ENCODE measurements at places on chromosomes 6 and 20.
A peak's percentile ranks its signal among the peaks of the same experiment; 100 is the strongest.

DNA sequence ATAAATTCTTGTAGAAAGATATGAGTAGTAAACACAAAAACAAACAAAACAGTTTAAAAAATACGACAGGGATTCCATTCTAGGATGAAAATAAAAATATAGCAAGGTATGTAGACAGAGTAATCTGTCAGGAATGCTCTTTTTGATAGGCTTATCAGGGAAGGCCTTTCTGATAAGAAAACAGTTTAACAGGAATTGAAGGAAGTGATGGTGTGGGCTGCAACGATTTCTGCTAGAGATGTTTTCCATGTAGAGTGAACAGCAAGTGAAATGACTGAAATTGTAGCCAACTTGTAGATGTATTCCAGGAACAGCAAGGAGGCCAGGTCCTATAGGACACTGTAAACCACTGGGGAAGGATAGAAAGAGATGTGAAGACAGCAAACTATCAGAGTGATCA, 689.7 kb upstream of the GJE1 start:
- no peak for DNase-seq

- DNase-seq: no peak
These were observed 35.2 kb downstream of the SLX4IP start for GRCh38 chr20:10470276-10470675.

DNA sequence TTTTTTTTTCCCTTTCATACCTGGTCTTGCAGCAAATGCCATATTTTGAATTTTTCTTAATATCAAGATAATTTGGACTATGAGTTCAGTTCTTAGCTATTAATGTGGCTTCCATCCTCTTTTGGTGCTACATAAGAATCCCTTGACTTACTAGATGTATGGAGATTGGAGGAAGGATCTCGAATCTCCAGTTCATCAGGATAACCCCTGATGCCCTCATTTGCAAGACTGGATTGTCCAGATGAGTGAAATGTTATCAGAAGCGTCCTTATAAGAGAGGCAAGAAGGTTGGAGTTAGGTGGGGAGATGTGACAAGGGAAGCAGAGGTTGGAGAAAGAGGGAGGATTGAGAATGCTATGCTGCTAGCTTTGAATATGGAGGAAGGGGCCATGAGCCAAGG, 499.6 kb upstream of the SYNCRIP start:
- no peak for DNase-seq

DNA sequence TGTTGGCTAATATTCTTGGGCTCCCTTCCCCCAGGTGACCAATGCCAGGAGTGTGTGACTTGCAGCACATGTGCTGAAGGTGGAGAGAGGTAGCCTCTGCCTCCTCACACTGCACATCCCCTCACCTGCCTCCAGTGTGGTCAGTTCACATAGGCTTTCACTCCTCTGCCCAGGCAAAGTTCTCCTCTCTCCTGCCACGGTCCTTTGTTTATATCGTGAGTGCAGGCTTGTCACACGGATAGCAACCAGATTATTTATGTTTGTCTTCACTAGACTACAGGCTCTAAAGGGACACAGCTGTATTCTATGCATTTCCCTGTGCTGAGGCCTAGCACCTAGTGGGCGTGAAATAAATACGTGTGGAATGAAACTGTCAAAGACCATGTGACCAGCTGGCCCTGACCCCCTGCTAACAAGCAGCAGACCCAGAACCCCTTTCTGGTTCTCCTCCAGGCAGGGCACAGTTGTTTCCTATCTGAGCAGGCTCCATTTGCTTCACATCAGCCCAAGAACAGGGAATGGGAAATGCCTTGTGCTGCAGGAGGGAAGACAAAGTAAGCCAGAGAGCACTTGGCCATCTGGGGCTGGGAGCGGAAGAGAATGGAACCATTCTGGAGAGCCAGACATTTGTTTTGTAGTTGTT, 42.3 kb downstream of the UNC5CL start:
- DNase-seq: peak; percentile 82

DNA sequence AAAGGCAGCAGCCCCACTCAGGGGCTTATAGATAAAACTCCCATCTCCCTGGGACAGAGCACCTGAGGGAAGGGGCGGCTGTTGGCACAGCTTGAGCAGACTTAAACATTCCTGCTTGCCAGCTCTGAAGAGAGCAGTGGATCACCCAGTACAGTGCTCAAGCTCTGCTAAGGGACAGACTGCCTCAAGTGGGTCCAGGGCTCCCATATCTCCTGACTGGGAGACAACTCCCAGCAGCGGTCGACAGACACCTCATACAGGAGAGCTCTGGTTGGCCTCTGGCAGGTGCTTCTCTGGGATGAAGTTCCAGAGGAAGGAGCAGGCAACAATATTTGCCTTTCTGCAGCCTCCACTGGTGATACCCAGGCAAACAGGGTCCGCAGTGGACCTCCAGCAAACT, 810.1 kb downstream of the EYS start:
- DNase-seq: no peak

- peak; percentile 84 for DNase-seq
These were observed 17.6 kb upstream of the HLA-F start for GRCh38 chr6:29705389-29706231.

DNA sequence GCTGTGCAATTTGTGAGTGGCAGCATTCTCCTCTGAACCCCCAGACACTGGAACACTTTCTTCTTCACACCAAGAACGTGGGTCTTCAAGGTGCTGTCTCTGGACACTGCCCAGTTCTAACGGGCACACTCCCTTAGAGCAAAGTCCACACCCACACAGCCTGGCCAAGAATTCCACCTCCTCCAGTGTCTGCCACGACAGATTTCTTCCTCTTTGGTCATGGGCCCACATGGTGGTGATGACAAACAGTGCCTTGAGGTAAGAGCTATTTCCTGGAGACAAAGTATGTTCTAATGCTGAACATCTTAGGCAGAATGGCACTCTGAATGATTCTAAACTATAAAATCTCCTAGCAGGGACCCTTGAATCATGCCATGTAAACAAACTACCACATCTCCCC, 25.5 kb upstream of the SSTR4 start:
- DNase-seq: no peak

DNA sequence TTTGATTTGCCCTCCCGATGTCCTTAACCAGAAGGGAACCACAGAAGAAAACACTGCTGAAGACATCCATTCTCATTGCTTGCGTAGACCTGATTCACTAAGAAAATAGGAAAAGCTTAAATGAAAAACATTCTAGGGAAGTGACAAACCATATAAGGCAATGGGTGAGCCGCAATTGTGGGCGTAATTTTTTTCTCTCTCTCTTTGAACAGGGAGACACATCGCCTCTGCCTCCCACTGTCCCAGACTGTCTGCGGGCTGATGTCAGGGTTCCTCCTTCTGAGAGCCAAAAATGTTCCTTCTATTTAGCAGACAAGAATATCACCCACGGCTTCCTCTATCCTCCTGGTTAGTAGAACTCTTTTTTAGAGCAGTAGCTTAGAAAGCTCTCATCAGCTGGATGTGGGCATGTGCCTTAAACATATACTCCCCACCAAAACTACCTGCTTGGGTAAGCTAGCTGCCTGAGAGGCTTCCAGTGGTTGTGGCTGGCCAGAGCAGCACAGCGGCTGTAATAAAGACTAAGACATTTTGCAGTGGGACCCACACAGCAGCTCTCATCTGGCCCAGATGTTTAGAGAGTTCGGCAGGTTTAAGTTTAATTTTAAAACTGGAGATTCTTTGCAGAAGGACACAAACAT, 22.7 kb upstream of the CTAGE9 start:
- no peak for DNase-seq

DNA sequence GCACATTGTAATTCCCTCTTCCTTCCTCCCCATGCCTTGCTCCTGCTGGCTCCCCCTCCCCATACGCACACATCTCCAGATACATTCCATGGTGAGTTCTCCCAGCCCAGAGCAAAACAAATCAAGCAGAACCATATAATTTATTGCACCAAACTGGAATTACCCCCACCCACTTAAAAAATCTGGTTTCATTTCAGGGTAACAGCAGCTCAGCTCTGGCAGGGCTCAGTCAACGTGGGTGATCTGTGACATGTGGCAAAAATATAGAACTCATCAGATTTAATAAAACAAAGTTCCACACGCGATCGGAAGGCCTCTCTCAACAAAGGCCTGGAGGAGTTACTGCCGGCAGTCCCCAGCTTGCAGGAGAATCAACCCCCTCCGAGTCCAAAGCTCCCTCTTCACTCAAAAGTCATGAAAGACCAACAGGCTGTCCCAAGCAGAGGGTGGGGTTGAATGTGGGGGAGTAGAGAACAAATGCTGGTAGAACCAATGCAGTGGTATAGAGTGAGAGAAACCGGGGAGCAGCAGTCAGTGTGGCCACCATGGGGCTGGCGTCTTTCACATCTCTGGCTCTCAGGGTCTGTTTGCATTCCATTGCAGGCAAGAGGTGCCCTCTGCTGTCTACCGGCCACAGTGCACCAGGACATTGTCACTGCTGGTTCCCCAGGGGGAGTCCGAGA, 323.3 kb upstream of the NT5E start:
- DNase-seq: peak; percentile 70

GRCh38 chr6:168331058-168331457, 11.5 kb upstream of the DACT2 start:
- no peak for DNase-seq

- no peak for DNase-seq
These were observed 117.3 kb downstream of the MYB start for GRCh38 chr6:135298455-135298854.

GRCh38 chr6:119158057-119158848, 79.8 kb upstream of the FAM184A start:
- DNase-seq: no peak

DNA sequence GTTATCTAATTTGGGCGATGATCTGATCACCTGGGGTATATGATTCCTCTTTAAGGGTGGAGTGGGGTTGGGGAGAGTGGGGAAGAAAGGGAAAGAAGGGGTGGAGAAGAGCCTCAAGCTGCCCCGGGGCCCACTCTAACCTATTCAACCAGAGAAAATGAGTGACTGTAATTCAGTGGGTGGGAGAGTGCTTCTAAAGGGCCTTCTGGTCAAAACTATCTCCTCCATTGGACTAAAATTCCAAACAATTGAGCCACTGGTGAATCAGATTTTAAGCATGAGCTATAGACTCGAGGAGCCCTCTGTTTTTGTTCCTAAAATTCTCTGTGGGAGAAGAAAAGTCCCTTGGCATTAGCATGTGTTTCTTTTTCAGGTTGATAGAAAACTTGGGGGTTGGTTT, 296.8 kb downstream of the CLIC5 start:
- no peak for DNase-seq

DNA sequence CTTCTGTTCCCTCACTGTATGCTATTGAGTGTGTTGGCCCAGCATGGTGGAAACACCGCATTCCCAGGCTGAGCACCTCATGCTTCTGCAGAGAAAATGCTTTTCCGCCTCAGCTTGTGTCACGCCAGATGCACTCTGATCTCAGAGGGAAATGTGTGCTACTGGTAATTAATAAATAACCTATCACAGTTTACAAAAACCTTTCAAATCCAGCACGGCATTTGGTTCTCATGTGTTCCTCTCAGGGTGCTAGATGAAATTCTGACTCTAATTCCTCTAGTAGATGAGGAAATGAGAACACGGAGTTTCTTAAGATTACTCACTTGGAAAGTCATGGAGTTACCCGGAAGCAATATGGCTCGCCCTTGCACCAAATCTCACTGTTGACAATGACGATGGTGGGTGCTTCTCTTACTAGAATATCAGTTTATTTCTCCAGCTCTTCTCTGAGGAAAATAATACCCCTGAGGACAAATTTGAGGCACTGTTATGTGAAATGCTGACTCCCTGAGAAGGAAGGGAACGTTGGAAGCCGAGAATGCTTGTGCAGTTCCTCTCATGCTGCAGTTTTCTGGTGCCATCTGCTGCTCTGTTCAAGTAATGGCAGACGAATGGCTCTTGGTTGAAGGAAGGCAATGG, 116.6 kb downstream of the RNF144B start:
- DNase-seq: peak; percentile 89

DNA sequence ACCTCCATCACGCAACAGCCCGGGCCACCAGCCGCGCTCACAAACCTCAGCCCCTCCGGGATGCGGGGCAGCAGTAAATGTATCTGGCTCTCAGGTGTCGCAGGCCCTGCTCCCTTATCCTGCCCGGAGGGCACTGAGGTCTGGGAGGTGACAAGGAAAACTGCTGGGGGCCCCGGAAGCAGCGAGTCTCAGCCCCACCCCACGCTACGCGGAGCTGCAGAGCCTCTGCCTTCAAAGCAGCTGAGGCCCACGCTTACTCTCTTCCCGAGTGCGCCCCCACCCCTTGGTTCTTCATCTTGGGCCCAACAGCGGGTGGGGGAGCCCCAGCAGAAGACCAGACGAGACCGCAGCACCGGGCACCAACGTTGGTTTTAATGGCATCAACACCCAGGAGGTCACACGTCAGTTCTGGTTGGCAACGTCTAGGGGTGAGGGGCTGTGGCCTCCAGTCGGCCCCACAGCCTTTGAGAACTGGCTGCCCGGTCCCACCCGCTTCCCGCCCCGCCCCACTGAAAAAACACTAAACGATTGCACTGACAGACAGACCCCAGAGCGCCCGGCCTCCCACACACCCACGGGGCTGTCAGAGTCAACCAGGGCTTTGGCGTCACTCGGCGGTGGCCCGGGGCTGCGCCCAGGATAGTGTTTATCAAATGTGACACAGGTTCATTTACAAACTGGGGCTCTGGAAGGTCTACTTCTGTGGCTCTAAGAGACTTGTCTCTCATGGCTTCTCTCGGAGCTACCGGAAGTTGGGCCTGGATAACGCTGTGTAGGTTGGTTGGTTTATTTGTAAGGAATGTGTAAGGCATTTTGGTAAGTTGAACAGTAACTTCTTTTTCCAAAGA, 43.7 kb downstream of the DSTN start:
- no peak for DNase-seq

GRCh38 chr20:31663524-31663837, 25.8 kb downstream of the COX4I2 start:
- no peak for DNase-seq

GRCh38 chr6:106192824-106193223, 106.7 kb downstream of the PRDM1 start:
- no peak for DNase-seq
